Prostate gland (tissue), 2 donors: ENCODE measurements at places on chromosomes 11 and 22. TPM values are rescaled to one million over a fixed set of nuclear protein-coding genes. Genes with fewer than 3 reads are reported as not detected.

NLRP14 gene
- total RNA-seq, result 1.1 TPM

DRD4 gene
- 0.68 TPM for total RNA-seq

DNA sequence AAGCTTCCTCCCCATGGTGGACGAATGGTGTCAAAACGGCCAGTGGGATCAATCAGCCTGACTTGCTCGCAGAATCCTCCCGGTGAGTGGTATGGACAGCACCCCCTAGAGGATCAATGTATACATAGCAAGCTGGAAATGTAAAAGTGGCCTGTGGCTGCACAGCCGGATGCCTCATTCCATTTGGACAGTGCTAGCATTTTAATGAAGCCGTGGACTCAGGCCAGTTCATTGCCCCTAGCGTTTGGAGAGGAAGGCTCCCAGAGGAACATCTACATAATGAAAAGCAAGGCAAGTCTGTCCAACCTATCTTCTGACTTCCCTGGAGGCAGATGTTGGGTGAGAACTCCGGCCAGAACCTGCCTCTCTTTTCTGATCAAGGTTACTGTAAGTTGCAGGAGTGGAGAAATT is 942.3 kb downstream of the NTM start:
- no peak for DNase-seq

- no peak for DNase-seq
Measured at GRCh38 chr11:12241971-12242672, 131.7 kb downstream of the MICAL2 start.

SLC22A6 gene
- total RNA-seq, result not detected

PRR33 gene
- total RNA-seq, result 0.17 TPM

DNA sequence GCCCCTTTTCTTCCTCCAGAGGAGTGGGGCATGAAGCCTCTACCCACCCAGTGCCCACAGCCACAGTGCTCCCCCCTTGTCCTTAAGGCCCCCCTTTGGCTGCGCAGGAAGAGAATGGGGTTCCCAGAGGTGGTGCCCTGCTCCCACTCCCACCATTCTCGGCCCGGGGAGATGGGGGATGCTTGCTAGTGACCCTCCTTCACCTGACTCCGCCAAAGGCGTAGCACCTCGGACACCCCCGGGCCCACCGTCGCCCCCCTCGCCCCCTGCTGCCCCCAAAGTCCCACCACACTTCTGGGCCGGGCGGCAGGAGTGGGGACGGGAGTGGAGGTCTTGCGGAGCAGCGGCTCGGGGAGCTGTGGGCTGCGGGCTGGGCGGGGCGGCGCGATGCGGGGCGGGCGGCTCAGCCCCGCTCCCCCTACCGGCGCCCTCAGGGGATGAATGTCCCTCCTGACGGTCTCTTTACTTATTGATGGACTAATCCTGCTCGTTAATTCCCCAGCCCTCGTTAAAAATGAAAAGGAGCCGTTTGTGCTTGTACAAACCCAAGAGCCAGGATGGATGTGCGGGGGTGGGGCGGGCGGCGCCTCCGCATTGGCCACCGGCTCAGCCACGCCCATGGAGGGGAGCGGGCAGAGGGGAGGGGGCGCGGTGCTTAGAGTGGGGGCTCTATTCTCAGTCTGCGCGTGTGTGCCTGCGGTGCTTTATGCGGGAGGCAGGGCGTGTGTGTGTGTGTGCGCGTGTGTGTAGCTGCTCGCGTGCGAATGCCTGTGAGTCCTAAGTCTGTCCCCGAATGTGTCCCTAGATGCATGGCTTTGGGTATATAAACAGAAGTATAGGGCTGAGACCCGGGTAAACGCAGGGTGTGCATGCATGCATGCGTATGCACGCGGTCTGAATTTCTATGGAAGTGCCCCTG is 25.6 kb downstream of the SYT7 start:
- DNase-seq, result peak; percentile 85

- DNase-seq, result no peak
Measured at GRCh38 chr11:67030976-67031375, 8.0 kb downstream of the SYT12 start.

- DNase-seq, result peak; percentile 30
Measured at GRCh38 chr22:35838855-35839576, 121.3 kb downstream of the APOL5 start.

DNA sequence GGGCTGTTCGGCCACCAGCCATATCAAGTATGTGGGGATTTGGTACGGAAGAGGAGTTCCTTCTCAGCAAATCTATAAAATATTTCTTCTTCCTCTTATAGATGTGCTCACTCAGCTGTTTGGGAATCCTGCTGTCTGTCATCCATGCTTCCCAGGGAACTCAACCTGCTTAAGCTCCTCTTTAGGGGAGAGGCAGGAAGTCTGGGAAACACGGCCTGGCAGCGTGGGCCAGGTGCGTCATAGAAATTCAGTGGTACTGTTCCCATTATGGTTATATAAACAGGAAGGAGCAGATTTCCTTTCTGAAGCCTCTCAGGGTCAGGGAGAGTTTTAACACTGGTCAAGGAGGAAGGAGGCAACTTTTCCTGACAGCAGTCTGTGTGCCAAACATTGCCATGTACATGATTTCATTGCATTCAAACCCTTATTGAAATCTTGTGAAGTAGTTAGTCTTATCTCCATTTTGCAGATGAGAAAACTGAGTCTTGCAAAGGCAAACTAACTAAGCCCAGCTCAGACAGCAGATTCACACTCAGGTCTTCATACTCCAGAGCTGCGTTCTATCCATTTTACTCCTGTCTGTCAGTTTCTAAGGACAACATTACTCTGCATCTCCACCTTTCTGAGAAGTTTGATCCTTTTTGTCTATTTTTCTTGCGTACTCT is 35.4 kb upstream of the AMOTL1 start:
- DNase-seq, result no peak

TCIRG1 gene
- 114 TPM for total RNA-seq

DNA sequence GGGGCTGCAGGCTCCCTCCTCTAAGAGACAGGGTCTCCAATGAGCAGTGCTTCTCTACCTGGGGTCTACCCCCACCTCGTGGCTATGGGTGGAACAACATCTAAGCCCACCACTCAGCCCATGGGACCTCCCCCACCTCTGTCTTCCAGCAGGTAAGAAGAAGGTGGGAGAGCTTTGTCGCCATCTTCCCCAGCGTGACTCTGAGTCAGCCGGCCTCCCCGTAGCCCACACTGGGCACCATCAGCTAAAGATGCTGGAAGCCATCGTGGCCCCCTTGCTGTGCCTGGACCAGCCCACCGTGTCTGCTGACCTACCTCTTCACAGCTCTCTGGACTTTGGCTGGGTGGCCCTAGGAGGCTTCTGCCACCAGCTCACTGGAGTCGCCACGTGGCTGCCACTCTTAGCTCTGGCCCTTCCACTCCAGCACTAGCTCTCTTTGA is 944 bp downstream of the C11orf86 start:
- no peak for DNase-seq

DNA sequence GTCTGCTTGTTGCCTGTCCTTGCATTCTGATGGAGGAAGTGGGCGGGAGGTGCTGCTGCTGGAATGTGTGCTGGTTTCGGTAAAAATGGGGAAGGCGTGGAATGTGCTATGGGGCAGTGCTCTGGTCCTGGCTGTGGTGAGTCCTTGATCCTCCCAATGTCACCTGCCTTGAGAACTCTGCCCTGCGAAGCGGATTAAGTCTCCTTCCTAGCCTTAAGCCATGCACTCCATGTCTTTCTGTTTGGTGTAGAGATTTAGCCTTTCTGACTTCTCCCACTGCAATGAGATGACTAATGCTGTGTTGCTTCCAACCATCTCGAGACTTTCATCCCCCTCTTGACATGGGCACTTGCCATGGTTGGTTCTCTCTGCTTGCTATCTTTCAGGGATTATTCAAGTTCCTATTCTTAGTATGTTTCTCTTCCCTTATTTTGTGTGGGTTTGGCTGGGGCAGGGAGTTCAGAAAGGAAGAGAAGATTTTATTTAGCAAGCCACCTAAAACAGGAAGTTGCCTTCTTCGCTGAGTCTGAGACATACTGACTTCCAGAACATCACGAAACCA is 687.9 kb downstream of the NTM start:
- no peak for DNase-seq
